ENCODE measurements at places on chromosomes 3 and 15. TPM values are rescaled to one million over a fixed set of nuclear protein-coding genes. Genes with fewer than 3 reads are reported as not detected.

The KLHL25 gene
- 4.5 TPM for total RNA-seq

DNA sequence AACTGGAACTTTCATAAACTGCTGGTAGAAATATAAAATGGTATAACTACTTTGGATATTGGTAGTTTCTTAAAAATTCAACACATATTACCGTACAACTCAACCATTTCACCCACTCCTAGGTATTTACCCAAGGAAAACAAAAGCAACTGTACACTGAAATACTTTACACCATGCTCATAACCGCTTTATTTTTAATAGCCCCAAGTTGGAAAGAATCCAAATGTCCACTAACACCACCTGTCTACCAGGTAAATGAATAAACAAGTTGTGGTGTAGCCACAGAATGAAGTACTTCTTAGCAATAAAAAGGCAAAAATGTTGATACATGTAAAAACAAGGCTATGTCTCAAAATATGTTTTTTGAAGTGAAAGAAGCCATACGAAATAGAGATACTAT is 215.9 kb upstream of the PEX5L start:
- DNase-seq, result no peak

DNA sequence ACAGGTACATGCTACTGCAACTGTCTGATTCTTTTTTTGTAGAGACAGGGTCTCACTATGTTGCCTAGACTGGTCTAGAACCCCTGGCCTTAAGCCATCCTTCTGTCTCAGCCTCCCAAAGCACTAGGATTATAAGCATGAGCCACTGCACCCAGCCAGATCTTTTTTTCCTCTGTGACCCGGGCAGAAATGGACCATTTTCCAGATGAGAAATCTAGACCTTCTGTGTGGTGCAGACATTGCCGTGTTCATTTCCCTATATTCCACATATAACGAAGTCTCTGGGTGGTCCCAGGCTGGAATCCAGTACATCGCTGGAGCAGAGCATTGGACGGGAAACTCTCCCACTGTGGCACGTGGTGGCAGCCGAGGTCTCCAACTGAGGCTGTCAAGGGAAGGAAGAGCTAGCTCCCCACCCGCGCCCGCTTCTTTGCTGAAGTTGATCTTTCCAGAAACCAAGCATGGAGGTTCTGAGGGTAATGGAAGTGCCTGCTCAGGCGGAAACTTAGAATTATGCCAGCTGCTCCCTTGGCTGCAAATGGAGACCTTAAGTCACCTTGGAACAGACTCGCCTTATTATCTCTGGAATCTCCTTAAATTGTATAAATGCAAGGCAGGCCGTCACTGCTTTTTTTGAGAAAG is 23.1 kb upstream of the TXNRD3 start:
- no peak for DNase-seq

The ATP13A5 gene
- total RNA-seq, result not detected

DNA sequence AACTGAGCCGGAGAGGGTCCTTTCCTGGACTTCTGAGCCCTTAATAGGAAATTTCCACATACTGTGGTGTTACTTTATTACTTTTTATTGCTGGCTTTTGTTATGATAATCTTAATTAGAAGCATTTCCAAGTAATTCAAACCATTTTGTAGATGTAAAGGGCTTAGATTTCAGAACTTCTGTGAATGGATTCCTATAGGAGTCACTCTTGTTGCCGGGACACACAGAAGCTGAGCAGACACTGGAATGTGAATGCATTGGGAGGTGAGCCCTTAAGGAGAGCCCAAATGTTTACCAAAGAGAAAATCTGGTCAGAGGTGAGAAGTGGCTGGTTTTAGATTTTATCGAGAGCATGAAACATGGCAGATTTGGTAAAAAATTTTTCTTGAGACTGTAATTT is 87.4 kb downstream of the FNDC3B start:
- no peak for DNase-seq

DNA sequence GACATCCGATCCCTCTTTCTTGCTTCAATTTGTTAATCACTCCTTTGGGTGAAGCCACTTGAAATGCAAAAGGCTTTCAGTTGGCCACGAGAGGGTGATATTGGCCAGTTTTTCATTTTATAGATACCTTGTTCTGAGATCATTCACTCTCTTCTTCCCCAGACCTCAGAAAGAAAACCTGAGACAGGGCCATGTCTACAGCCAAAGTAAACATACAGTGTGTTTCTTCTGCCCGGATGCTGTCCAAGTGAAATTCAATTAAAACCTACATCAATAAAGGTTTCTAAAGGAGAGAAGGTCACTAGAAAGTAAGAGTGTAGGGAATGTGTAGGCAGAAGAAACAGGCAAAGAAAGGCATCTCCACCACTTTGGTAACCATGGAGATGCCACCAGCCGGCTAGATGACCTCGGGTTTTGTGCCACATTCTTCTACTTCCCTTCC is 39.5 kb upstream of the FMN1 start:
- DNase-seq, result no peak

The SUCNR1 gene
- total RNA-seq, result 0.35 TPM

GRCh38 chr15:35107561-35107960 is 22.5 kb upstream of the NANOGP8 start:
- DNase-seq, result no peak

All from Right ventricle myocardium inferior (tissue), 1 donor.